Activated CD4-positive, alpha-beta T cell treated with anti-CD3 and anti-CD28 coated beads, Interleukin-2, amount 10 ng/mL, durations not matched to agents 7 days and 5 days (primary cell): ENCODE measurements at places on chromosomes 1 and 21. TPM values are rescaled to one million over a fixed set of nuclear protein-coding genes. Genes with fewer than 3 reads are reported as not detected.

TESK2 gene
- total RNA-seq: 3.5 TPM

FCRL1 gene
- total RNA-seq: 0.22 TPM

A3GALT2 gene
- total RNA-seq: not detected

TEDDM1 gene
- total RNA-seq: not detected

CFH gene
- total RNA-seq: 6.2 TPM
